ENCODE measurements at places on chromosomes 16 and 17.

- DNase-seq, result no peak
Observed at GRCh38 chr17:69728816-69729215, 314.3 kb downstream of the MAP2K6 start.

DNA sequence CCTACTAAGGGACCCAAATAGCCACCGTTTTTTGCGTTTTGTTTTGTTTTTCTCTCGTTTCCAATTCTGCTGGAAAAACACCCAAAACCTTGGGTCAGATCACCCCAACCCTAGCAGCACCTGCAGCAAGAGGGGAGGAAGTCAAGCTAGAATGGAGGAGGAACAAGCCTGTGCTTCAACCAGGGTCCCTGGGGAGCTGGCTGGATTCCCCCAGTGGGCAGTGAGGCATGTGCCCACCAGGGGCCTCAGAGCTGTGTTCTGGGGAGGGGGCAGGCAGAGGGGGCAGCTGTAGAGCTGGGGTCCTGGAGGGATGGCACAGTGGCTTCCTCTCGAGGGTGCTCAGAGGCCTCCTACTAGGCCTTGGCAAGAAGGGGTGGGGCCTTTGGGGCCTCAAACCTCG, 6.5 kb downstream of the CD79B start:
- DNase-seq, result no peak

- peak; percentile 43 for DNase-seq
Observed at GRCh38 chr16:23434380-23434779, 18.6 kb downstream of the COG7 start.

- no peak for DNase-seq
Observed at GRCh38 chr16:25063102-25063501, 47.9 kb upstream of the ARHGAP17 start.

DNA sequence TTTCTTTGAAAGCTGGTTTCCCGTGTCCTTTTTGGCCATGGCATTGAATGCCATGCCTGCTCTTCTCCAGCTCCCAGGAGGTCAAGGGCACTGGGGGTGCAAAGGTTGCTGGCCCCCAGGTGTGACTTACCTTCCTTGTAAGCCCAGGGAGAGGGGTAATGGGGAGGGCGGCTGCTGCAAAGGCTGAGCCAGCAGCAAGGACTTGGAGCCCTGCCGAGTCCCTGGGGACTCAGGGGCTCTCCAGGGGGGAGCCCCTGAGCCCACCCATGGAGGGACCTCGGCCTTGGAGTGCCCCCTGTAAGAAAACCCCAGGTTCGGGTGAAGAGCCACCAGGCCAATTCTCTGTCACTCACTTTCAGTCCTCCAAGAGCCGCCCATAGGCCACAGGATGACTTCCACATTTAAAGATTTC, 5.9 kb upstream of the CCL22 start:
- no peak for DNase-seq

- no peak for DNase-seq
Observed at GRCh38 chr17:55124730-55125360, 139.9 kb upstream of the HLF start.

- no peak for DNase-seq
Observed at GRCh38 chr16:51629576-51629975, 478.5 kb upstream of the SALL1 start.

DNA sequence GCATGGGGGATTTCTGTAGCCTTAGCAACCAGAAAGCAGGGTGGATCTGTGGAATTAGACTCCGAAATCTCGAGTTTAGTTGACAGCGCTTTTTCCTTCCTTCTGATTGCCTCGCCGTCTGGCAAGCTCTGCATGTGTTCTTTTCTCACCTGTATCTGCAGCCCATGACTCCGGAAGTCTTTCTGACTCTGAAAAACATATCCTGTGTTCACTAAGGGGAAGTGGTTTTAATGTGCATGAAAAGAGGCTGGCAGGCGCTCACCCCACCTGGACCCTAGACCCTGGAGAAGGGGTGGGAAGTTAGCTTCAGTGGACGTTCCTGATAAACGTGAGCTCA, 158.5 kb downstream of the RPTOR start:
- DNase-seq, result no peak

DNA sequence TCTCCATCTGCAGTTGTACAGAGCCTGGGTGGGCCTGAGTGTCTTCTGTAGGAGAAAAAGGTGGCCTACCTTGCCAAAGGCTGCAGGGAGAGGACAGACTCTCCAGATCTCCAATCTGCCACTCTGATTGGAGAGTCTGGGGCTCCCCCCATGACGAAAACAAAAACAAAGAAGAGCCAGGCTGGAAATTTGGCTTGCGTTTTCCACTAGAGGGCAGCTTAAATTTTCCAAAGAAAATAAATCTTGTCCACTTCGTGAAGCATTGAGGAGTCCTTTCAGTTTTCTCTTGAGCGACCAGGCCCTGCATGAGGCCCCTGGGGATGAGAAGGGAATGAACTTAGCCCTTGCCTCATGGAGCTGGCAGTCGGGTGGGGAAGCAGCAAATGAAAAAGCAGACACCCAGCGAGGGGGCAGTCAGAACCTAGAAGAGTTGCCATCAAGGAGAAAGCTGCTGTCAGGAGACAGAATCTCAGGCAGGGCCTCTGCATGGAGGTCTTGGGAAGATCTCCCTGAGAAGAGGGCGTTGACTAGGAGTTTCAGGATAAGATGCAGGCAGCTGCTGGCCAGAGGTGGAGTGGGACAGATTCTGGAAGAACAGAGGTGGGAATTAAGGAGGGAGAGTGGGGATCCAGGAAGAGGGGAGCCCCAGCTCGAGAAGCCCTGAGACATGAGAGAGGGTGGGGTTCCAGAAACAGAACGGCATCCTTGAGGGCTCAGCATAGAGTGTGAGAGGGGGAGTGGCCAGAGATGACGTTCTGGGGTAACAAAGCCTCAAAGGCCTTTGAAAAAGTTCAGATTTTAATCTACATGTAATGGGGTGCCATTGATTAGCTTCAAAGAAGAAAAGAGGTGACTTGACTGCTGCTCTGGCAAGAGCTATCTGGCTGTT, 8.4 kb upstream of the SHCBP1 start:
- DNase-seq, result no peak

DNA sequence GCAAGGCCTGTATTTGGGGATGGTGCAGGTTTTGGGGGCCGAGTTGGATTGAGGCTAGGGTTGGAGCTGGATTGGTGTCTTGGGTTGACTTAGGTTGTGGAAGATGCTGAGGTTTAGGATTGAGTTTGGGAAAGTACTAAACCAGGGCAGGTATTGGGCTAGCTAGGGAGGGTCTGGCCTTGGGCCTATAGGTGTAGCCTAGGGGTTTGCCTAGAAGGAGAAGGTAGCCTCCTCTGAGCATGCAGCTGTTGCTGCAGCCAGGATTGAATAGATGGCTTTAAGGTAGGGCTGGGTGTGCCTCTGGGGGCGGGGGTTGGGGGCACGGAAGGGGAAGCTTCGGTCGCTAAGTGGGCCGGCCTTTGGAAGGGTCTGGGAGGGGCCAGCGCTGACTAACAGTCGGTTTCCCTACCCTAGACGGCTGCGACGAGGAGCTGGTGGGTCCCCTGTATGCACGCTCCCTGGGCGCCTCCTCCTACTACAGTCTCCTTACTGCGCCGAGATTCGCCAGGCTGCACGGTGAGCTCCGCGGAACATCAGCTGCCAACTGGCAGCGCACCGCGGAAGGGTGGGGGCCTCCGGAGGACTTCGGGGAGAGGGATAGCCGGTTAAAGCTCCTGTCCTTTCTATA, 1.2 kb downstream of the CNTNAP1 start:
- DNase-seq, result no peak

- DNase-seq, result no peak
Observed at GRCh38 chr16:10660950-10661635, 33.6 kb downstream of the TEKT5 start.

GRCh38 chr17:10728331-10728892, 1.4 kb downstream of the TMEM220 start:
- DNase-seq, result no peak

- no peak for DNase-seq
Observed at GRCh38 chr17:76822184-76822778, 45.9 kb upstream of the MGAT5B start.

DNA sequence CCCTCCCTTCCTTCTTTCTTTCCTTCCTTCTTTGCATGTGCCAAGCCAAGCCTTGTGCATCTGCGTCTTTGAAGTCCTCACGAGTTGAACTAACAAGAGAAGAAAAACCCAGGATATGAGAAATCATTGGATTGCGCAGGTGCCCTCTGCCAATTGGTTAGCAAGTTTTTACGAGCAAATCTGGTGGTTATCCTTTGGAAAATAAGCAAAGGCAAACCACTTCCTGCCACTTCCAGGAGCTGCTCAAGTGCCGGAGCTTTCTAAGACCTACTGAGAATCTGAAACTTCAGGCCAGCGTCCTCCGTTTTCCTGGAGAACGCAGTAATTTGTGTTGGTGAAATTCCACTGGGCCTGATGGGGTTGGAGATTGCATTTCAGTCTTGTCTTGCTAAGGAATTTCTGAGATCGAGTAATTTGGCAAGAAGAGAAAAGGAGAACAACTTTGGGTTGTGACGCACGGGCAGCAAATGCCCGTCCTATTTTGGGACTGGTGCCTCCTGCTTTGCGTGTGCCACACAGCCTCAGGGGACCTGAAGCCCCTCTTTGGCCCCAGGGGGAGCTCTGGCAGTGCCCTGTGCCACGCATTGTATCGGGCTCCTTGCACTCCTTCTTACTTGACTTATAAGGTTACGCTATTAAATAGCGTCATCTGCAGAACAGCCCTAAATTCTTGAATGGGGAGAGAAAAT, 56.4 kb downstream of the CMIP start:
- no peak for DNase-seq

GRCh38 chr16:35516551-35516950, 2057.1 kb downstream of the TP53TG3F start:
- no peak for DNase-seq

DNA sequence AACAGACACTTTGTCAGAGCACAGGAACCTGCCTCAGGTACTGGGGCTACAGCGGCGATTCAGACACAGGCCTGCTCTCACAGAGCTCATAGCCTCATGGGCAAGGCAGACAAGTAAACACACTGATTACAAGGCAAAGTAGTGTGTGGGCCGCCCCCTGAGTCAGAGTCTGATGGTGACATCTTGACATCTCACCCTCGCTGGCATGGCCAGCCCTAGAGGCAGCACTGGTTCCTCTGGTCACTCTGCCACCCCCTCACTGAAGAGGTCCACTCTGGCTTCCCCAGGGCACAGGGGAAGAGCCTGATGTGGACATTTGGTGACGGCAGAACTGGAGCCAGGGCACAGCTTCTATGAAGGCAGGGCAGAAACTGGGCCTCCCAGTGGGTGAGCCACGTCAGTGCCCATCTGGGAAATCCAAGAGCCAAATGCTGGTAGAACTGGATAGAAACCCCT, 32.9 kb upstream of the TOB1 start:
- DNase-seq, result no peak

GRCh38 chr17:30210901-30211300, 24.6 kb downstream of the SLC6A4 start:
- no peak for DNase-seq

GRCh38 chr16:84933774-84934631, 77.3 kb downstream of the ZDHHC7 start:
- no peak for DNase-seq

- no peak for DNase-seq
Observed at GRCh38 chr17:75371339-75371738, 34.1 kb downstream of the GRB2 start.

DNA sequence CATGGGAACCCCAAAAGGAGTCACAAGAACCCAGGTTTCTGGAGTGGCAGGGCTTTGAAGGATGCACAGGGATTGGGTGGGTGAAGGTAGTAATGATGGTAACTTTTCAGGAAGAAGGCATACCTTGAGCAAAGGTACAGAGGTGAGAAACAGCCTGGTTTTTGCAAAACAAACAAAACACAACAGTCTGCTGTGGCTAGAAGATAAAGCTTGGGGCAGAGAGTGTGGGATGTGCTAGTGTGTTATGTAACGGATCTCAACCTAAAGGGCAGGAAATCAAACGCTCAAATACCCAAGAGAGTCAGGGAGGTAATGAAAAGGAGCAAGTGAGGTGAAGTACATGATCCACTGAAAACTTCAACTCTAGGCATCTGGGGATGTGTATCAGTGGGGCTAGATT, 4.6 kb downstream of the PTGES3L start:
- DNase-seq, result no peak

DNA sequence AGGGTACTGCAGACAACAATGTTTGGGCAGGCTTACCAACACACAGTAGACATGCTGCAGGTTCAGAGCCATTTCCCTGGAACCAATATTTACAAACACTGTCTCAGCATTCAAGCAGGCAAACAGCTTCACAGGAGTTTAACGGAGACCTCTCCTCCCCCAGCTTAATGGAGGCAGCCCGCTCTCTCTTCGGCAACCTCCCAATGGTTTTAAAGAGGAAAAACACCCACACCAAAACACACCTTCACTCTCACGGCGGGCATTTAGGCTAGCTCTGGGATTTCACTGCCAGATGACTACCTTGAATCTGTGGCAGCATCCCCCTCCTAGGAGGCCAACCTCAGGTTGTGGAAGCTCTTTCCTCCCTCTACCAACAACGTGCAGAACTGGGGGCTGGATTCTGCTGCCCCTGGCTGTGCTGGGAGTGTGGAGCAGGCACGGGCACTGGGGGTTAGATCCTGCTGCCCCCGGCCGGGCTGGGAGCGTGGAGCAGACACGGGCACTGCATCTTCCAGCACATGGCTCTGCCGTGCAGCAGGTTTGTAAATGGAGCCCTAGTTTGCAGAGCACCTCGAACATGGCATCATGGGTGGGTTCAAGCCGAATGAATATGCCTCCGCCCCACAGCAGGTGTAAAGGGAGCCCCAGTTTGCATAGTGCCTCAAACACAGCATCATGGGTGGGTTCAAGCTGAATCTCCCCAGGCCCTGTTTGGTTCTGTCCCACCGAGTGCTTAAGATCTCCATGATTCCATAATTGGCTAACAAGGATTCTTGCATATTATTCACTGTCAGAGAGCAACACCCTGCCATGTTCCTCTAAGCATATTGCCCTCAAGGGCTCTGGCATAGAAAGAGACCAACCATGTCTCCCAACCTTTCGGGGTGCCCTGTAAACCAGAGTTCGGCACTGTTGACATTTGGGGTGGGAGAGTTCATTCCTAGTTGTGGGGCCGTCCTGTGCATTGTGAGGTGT, 86.4 kb downstream of the RBFOX3 start:
- no peak for DNase-seq

DNA sequence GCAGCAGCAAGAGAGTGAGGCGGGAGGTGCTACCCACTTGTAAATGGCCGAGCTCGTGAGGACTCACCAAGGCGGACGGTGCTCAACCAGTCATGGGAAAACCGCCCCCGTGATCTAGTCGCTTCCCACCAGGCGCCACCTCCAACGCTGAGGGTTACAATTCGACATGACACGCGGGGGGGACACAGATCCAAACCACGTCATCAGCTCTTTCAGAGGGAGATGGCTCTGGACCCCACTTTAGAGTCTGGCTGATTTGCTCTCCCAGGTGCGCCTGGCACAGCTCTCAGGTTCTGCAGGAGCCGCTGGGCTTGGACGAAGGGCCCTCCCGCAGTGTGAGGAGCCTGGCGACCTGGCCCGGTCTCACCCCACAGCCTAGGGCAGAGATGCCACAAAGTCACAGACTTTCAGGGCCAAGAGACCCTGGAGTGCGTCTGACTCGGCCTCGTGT, 21.1 kb upstream of the DOC2B start:
- no peak for DNase-seq

GRCh38 chr16:75235721-75236193, 15.7 kb downstream of the BCAR1 start:
- no peak for DNase-seq

- DNase-seq, result no peak
Observed at GRCh38 chr17:34511265-34511664, 68.1 kb upstream of the TMEM132E start.

- no peak for DNase-seq
Observed at GRCh38 chr17:78781104-78781892, 775 bp downstream of the CYTH1 start.

Measured in NCI-H2107 (cell line).